ENCODE measurements at places on chromosomes 6 and 20.

DNA sequence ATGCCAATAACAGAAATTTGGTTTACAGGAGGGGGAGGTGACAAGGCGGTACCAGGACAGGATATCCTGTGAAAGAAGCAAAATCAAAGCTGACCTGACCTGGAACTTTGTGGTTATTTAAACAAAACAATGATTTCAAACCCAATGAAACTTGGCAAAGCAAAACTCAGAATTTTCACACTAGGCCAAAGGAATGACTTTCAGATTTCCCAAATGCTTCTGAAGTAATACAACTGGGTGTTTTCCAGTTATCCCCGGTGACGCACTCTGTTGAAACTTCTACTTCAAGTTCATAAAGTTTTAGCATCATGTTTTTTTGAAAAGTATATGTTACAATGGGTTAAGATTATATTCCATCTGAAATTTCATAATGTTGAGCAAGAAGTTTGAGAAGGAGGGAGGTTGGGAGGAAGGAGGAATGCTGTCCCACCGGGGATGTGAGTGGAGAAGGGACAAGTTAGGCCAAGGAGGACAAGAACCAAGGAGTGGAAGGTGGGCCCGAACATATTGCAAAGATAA is 78.1 kb upstream of the TRAF3IP2 start:
- peak; percentile 68 for DNase-seq

GRCh38 chr6:82030761-82031503 is 216.6 kb downstream of the IBTK start:
- no peak for DNase-seq

DNA sequence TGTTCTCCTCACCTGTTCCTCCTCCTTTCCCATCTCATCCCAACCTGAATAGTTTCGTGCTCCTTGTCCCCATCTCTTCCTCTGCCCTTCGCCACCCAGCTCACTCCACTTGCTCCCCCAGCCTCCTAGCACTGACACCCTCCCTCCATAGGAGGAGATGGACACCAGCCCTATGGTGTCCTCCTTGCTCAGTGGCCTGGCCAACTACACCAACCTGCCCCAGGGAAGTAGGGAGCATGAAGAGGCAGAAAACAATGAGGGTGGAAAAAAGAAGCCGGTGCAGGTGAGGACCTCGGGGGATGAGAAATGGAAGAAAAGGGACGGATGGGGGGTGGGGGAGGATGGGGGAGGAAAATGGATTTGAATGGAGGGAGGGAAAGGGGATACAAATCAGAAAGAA is 6.2 kb downstream of the SLC12A5 start:
- no peak for DNase-seq

GRCh38 chr20:22673467-22673866 is 89.1 kb upstream of the FOXA2 start:
- DNase-seq, result no peak

DNA sequence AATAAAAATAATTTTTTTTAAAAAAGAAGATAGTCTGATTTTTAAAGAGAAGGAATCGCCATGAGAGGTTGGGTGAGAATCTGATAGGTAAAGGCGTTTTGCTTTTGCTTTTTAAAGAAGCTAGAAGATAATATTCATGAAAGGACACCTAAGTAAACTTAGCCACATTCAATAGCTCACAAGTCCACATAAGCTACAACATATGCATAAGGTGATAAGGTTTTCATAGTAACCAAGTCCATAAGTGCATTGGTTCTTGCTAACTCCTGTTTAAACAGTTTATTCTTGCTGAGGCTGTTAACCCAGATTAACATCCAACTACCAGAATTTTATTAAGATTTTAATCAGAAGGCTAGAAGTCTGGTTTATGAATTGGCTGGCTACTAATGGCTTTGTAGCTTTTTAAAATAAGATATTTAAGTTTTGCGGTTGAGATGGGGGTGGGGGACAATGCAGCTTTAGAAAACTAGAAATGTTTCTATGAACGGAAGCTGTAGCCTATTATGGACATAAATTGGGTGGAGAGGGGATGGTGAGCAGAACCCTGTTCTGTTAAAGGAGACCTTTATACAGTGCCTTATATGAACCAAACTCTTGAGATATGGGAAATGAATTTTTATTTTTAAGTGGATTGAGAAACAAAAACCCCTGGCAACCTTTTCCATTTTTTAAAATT is 235.1 kb downstream of the ZFAND3 start:
- DNase-seq, result no peak

DNA sequence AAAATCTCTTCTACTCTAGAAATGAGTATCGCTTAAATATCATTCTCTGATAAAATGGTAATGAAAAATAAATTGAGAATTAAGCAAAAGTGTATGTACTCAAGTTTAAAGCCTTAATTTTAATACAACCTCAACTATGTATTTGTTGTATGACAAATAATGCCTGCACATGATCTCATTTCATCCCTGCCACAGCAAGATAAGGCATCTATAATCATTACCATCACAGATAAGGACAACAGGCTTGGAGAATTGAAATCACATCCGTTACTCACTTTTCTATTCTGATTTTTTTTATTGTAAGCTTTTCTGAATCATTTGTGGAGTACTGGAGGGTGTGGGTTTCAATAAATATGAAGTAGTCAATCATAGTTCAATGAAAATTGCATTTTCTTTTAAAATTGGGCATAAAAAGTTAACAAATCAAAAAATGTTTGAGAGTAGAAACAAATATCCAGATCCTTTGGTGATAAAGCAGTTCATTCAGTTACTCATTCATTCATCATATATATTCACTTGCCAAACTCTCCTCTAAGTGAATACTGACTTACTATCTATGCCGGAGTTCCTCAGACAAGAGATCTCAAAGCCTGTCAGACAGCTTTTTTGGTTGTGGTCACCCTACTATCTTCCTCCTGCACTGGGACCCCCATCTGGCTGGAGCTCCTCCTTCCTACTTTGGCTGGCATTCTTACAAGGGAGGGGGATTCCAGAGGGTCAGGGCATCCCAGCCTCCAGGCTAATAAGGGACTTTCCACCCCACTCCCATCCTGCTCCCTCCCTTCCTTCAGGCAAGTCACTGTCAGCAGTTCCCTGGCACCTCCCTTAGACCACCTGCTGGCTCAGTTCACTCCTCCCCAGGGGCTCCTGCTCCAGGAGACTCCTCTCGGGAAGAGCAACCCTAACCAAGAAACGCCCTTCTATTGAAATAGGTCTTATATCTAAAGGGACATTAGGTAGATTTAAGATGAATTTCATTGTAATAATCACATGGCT is 118.6 kb downstream of the OGFRL1 start:
- no peak for DNase-seq

- DNase-seq, result no peak
Observed at GRCh38 chr6:75611702-75612375, 10.2 kb downstream of the SENP6 start.

DNA sequence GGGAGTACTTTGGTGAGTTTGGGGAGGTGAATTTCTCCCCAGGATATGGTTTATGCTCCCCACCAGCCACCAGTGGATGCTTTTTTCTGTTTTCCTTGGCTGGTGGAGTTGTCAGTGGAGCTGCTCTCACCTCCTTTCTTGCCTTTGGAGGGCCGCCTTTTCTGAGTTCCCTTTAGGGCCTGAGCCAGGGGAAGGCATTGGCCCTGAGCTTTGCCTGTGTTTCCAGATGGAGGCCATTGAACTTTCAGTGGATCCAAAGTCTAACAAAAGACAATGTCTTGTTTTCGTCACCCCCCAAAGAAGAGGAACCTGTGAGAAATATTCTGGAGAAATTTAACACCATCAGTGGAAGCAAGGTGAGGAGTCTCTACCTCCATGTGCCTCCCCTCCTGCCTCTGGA is 4.4 kb upstream of the TMEM14A start:
- DNase-seq, result no peak

- DNase-seq, result no peak
Observed at GRCh38 chr6:90019216-90019615, 124.9 kb downstream of the GJA10 start.

- DNase-seq, result no peak
Observed at GRCh38 chr6:41821266-41821665, 33.8 kb downstream of the TOMM6 start.

GRCh38 chr6:4670290-4670689 is 105.9 kb upstream of the CDYL start:
- no peak for DNase-seq

DNA sequence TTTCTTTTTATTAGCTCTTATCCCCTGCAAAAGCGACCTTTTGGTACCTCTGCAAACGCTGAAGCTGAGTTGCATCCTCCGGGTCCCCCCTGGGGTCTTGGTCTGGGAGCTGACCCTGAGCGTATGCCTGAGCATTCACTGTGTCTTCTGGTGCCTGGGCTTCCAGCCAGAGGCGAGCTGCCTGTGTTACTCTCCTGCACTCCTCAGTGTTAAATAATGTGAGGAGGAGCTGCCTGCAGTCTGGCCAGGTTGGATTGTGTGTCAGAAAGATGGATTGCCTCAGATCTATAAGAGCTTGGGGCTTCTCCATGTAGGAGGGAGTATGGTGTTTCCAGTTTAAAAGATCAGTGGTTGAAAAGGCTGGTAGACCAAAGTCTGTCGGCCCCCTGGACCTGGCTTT is 8.7 kb upstream of the GMPR start:
- no peak for DNase-seq

GRCh38 chr6:25297039-25297441 is 17.9 kb downstream of the CARMIL1 start:
- peak; percentile 50 for DNase-seq

DNA sequence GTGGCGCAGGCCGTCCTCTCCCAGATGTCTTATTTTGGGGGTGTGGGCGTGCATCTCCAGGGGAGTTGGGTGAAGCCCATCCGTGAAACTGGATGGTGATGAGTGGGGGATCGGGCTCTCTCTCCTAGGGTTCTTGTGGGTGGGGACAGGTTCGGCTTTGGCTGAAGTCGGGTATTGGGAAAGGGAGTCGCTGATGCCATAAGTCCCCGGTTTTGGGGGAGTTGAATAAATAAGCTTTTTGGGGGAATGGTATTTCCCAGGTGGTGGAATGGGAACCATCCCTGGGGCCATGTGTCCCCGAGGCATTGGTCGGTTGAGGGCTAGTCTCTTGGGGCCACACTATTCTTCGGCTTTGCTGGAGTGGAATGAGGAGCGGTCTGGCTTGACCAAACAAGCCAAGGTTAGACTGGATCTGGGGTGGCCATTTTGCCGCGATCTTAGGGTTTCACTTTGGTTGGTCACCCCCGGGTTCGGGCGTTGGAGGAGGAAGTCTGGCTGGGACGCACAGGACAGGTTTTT is 481 bp downstream of the ZNF133 start:
- no peak for DNase-seq

DNA sequence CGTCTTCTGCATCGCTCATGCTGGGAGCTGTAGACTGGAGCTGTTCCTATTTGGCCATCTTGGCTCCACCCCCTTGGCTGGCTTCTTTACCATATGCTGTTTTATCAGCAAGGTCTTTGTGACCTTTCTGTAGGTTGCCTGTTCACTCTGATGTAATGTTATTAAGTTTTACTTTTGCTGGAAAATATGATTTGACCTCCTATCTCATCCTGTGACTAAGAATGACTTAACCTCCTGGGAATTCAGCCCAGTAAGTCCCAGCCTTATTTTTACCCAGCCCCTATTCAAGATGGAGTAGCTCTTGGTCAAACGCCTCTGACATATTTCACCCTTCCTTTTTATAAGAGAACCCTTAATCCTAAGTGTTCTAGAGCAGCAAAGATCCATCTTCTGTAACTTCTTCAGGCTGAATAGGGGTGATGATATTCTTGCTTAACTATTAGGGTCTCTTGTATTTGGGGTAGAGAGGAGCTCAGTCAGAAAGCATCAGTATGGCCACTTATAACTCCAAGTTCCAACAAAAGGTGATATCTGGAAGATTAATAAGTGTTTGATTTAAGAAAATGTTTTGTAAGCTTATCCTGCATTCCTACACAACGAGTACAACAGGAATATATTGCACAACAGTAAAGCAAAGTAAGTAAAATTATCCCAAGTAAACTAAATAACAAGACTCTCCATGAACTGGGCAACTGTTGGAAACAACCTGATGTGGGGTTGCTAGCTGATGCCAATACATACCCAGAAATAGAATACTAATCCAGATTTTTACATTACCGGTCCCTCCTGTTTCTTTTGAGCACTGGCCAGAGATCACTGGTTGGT is 23.1 kb upstream of the HMGN3 start:
- DNase-seq, result no peak

- no peak for DNase-seq
Observed at GRCh38 chr6:110999634-111000270, 17.9 kb downstream of the RPF2 start.

DNA sequence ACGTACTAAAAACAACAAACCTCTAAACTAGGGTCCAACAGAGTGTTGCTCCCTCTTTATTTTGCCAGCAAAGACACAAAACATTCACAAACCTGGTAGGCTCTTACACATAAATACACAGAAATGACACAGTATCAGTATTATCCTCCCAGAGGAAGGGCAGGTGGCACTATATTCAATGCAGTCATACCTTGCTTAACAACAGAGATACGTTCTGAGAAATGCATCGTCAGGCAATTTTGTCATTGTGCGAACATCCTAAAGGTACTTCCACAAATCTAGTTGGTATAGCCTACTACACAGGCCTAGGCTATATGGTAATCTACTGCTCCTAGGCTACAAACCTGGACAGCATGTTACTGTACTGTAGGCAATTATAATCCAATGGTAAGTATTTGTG is 9.6 kb downstream of the ZBTB2 start:
- no peak for DNase-seq

- DNase-seq, result no peak
Observed at GRCh38 chr20:8795404-8795803, 273.5 kb upstream of the PLCB4 start.

GRCh38 chr20:33909331-33909921 is 84.3 kb upstream of the RALY start:
- DNase-seq, result no peak

DNA sequence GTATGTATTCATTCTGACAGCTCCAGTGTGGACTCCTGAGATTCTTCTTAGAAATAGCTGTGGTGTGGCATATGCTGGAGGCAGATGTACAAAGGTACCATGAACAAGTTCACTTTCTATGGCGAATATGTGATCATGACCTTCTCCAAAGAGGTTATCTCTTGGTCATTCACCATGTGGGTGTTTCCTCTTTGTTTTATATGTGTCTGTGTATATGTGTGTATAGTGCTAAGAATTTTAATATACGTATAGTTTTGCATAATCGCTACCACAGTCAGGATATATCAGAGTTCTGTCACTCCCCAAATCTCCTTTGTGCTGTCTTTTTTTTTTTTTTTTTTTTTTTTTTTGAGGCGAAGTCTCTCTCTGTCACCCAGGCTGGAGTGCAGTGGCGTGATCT is 47.1 kb downstream of the PHACTR2 start:
- DNase-seq, result no peak

DNA sequence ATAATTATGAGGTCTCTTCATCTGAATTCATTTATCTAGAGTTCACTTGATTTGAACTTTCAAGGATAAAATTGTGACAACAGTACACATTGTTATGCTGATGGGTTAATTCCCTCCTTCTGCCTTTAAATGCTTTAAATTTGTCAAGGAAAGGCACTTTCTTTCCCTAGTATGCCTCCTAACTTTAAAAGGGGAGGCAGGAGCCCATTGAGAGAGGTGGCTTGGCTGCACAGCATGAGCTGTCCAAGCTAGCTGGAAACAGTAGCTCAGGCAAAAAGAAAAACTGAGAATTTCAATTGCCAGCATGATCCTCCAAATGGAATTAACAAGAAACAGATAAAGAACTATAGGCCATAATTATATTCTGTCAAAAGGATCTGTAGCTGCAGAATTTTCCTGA is 243.3 kb upstream of the GRIK2 start:
- no peak for DNase-seq

Data from tibial artery (tissue), 4 donors.